ENCODE measurements at places on chromosomes 2 and 18.

- DNase-seq, result no peak
Observed at GRCh38 chr2:235634435-235635158, 140.8 kb downstream of the AGAP1 start.

GRCh38 chr2:46120792-46121555, 176.2 kb upstream of the EPAS1 start:
- no peak for DNase-seq

DNA sequence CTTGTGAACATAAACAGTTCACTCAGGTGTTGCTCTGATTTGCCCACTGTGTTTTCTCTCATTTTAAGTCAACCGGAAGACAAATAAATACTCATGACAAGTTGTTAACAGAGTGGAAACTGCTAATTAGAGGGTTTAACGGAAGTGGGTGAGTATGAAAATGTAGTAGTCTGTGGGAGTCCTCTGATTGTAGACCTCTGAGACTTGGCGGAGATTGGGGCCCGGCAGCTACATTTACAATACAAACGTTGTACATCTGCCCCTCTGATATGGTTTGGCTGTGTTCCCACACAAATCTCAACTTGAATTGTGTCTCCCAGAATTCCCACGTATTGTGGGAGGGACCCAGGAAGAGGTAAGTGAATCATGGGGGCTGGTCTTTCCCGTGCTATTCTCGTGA, 107.3 kb upstream of the FAM98A start:
- DNase-seq, result no peak

DNA sequence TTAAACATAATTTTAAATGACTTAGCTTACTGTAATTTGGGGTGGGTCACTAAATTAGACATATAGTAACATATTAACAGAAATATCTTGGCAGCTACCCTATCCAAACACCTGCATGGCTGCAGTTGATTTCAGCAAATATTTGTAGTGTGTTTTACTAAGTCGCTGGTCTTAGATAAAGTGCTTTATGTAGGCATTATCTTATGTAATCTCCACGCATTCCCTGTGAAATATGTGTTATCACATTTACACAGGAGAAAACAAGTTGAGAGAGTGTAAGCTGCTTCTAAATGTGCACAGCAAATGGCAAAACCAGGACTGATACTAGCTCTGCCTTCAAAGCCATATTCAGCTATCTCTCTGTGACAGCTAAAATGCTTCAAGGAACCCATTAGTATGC, 72.0 kb downstream of the NYAP2 start:
- DNase-seq, result no peak

All from tongue (tissue), 3 donors.